Lung microvascular endothelial cell (primary cell): ENCODE measurements at places on chromosomes 3 and 15. TPM values are rescaled to one million over a fixed set of nuclear protein-coding genes. Genes with fewer than 3 reads are reported as not detected.

Gene CFAP44
- total RNA-seq, result 0.22 and 0.79 TPM in 2 replicates

Gene MUC13
- total RNA-seq, result not detected in 2 replicates

Gene STXBP5L
- not detected in 2 replicates for total RNA-seq

Gene MINAR1
- 0.44 and 0.60 TPM in 2 replicates for total RNA-seq

Gene USP4
- 17.7 and 23.2 TPM in 2 replicates for total RNA-seq

Gene ITPKA
- 0.20 and 0.65 TPM in 2 replicates for total RNA-seq

Gene UROC1
- not detected in 2 replicates for total RNA-seq

Gene PLCD1
- total RNA-seq, result 11.1 and 13.7 TPM in 2 replicates
